D721Med (cell line): ENCODE measurements at places on chromosomes 2 and 18.
A peak's percentile ranks its signal among the peaks of the same experiment; 100 is the strongest.

DNA sequence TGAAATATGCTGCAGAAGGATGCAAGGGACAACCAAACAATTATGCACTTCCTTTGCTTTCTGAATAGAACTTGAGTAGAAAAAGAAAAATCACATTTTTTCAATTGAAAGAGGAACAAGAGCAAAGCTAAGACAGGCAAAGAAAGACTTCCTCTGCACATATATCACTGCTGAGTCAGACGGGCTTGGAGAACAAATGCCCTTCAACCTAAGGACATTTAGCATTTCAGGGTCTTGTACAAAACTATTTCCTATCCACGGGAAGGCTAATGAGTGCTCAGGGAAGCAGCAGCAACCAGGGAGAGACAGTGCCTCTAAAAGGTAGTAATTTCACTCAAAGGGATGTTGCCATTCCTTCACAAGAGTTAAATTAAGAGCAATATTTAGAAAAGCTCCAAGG lies 570.0 kb upstream of the GCFC2 start:
- no peak for DNase-seq

- no peak for DNase-seq
Measured at GRCh38 chr18:45320724-45321123, 294.6 kb upstream of the SLC14A2 start.

DNA sequence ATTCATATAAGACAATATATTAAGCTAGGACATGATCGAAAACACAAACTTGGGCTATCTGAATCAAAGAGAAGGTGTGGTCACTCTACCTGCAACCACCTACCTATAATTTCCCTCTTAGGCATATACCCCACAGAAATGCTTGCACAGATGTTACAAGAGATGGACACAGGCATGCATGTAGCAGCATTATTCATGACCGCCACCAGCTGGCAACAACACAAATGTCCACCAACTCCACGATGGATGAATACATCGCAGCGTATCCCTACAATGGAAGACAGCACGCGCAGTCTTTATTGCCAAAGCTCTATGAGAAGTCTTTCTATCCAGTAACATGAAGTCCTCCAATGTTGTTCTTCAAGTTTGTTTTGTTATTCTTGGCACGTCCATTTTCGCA lies 90.8 kb downstream of the ARL4C start:
- no peak for DNase-seq

DNA sequence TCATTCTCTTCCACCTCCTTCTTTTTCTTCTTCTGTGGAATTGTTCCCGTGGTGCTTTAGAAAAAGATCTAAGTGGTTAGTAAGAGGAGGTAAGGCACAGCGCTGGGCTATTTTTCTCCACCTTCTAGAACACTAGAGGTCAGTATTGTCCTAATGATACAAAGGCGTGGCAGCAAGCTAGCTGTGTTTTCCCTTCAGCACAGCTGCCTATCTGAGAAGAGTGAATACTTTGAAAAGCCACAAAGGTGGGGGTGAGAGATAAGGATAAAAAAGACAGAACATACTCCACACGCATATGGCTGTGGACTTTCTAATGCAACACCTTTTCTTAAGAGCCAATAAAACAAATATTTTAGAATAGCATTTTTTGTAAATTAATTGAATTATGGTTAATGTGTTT lies 2.1 kb downstream of the CNTNAP5 start:
- DNase-seq = peak; percentile 16

DNA sequence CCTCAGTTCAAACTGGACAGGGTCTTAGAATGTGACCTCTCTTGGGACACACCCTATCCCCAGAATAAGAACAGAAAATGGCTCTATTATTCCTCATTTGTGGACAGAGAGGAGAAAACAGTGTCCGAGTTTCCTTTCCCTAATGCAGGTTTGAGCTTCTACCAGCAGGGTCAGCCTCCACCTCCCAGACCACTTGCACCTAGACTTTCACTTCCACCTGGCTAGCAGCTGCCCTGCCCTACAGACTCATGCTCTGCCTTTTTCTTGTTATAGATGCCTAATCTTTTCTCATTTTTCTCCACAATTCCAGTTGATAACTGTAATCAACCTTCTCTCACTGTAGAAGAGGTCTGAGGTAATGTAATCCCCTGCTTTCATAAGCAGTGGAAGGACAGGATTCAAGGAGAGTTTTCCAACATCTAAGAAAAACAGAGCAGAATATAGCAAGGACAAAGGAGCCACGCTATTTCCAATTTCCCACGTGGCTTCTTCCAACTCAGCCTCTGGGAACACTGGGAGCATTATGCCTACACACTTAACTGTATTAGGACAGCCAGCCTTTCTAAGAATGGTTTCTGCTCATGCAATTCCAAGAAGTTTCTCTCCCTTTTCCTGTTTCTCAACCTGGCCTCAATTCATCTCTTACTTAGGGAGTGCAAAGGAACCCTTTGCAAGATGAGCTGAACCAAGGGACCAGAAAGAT lies 239.8 kb downstream of the BCL11A start:
- no peak for DNase-seq

DNA sequence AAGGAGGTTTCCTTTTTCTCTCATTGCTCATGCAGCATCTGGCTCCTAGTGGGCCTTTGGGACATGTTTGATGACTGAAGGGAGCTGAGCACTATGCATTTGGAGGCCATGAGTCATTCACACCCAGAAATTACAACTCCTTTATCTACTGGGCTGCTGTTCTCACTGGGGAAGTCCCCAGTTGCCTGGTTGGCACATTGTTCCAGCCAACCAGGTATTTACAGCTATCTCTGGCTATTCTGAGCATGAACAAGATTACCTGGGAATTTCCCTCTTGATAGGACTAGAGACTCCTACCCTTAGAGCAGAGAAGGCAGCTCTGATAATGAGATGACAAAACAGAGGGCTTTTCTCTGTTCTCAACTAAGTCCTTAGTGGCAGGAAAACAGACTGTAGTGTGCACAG lies 206.5 kb downstream of the SETBP1 start:
- no peak for DNase-seq

DNA sequence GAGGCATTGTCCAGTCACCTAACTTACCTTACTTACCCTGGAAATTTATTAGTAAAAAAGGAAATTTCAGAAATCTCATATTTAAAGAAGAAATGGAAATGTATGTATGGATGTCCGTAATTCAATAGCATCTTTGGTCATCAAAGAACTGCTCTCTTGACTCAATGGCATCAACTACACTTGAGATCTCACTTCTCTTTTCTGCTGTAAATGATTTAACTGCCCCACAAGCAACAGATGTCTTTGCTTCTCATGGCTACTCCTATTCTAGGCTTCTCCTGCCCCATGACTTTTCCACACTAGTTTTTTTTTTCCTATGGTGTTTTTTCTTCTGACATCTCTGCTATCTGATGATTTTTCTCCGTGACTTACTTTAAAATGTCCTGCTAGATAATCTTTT lies 34.0 kb upstream of the ERMN start:
- no peak for DNase-seq

DNA sequence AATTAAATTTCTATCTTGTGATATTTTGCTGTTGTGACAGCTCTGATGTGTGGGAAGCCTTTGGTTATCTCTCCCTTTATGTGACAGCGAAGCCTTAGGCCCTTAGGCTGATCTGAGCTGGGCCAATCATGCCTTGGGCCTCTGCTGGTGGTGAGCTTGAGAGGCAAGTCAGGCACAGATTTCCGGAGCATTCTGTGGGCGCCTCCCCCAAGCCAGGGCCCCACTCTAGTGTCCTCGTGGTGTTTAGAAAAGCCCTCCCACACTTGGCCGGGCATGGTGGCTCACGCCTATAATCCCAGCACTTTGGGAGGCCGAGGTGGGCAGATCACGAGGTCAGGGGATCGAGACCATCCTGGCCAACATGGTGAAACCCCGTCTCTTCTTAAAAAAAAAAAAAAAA lies 239.8 kb downstream of the SH3RF3 start:
- no peak for DNase-seq
